ENCODE measurements at places on chromosomes 2 and 18. TPM values are rescaled to one million over a fixed set of nuclear protein-coding genes. Genes with fewer than 3 reads are reported as not detected.

DNA sequence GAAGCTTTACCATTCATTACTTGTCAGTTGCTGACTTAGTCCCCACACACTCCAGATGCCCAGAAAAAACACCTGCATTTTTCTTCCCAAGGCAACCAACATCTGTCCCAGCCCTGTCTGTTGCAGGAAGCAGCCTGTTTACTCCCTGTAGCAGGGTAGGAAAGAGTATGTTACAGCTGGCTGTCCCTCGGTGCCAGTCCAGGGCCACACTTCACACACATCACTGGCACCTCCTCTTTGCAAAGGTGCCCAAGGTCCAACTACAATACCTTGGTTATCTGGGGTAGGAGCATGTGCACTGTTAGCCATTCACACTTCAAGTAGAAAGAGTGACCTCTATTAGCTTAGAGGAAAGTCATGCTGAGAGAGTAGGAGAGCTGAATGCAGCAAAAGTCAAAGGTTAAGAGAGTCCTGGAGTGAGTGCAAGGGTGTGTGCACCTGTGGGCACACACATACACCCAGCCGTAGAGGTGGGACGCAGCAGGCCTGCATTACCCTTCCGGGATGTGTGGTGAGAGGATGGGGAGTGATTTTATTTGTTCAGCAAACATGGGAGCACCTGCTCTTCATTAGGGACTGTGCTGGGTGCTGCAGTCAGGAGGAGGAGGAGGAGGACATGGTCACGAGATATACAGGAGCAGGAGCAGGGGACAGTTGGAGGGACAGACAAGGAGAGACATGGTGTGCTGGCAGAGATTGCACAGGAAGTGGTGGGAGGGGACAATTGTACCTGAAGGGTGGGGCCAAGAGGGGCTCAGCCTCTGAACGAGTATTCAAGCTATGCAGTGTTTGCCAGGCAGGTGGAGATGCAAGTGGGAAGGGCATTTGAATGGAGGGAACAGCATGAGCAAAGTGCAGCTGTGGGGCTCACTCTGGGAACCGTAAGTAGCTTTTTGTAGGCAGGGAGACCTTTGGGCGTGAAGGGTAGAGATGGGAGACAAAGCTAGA, 69.8 kb downstream of the TSN start:
- DNase-seq, result no peak

PMAIP1 gene
- 17.8 TPM for total RNA-seq

SLC20A1 gene
- 227 TPM for total RNA-seq

GAD1 gene
- total RNA-seq, result 1.7 TPM

MDH1B gene
- 1.8 TPM for total RNA-seq

SH3BP4 gene
- total RNA-seq, result 46.5 TPM

- no peak for DNase-seq
Measured at GRCh38 chr2:88416016-88416663, 36.4 kb downstream of the FOXI3 start.

RGPD4 gene
- total RNA-seq, result not detected

QPCT gene
- total RNA-seq, result 14.3 TPM

DNA sequence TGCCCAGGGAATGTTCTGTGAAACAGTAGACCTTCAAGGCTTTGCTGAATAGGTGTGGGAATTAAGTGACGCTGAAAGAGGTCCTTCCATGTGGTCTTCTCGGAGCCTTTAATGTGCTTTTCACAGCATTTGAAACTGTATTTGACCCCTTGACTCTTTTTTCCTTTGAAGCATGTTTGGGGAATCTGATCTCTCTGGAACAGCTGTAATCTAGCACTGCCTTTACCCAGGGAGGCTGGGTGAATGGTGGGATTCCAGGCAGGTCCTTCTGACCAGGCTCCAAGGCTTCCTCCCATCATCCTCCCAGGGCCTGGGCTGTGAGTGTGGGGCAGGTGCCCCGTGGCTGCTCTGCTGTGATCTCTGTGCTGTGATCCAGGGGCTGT, 4.2 kb downstream of the ZAP70 start:
- no peak for DNase-seq

DNA sequence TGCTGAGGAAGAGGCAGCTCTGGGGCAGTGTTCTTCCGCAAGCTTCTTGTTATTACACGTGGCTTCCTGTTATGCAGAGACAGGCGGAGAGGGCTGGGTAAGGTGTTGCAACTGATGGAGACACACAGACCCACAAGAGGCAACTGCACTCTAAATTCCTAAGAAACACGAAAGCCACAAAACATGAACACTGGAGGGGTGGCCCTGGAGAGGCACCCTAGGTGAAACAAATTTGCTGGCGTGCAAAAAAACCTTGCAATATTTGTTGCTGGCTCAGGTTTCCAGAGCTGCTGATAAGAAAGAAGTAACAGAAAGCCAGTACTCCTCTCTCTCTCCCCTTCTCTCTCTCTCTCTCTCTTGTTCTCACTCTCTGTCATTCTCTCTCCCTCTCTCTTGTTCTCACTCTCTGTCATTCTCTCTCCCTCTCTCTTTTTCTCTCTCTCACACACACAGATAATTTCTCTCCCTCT, 31.8 kb downstream of the ARHGAP25 start:
- peak; percentile 65 for DNase-seq

DNA sequence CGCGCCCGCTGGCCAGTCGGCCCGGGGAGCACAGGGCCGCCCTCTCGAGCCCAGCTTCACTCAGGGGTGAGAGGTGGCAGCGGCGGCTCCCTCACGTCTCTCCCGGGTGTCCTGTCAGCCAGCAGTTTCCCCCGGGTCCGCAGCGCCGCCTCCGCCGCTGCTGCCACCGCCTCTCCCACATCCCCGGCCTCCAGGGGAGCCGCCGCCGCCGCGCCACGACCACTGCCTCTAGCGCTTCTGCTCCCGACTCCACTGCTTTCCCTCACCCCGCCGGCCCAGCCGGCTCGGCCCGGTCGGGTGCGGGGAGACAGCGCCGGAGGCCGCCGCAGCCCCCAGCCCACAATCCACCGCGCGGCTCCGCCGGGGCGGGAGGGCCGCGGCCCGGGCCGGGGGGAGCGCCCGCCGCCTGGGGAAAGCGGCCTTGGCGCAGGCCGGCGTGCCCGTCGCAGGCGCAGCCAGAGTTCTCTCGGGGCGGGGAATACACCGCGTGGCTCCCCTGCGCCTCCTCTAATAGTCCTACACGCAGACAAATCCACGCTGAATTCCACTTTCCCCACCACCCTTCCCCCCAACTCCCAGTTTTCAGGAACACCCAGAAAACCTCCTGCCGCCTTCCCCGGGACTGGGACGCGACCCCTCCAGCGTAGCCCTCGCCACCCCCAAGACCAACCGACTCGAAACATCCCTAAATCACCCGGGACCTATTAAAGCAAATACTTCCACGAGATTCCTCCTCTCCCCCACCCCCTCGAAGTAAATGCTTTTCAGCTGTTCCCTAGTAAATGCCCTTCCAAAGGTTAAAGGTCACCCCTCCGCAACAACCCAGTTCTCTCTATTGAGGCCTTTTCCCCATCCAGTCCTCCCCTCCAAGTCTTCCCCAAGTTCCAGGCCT, at the start of gene VPS54:
VPS54 (minus strand) TSS at position 346 of the 892 bp plus-strand sequence. CDS start 35,429 bp downstream, outside the sequence.
- peak; percentile 49 for DNase-seq

- DNase-seq, result no peak
Measured at GRCh38 chr2:203326356-203326755, 1.8 kb upstream of the ABI2 start.

DNA sequence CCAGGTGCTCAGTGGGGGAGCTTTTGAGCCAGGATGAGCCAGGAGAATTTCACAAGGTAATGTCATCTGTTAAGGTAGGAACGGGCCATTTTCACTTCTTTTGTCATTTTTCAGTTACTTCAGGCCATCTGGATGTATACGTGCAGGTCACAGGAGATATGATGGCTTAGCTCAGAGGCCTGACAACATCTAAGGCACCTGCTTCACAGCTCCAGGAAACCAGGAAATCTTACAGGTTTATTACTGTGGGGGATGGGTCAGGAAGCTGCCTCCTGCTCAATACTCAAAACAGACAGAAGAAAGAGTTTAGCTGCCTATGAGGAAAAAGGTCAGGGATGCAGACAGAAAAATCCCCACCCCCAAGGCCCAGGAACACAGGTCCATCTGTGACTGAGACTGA, 364.3 kb upstream of the LRP1B start:
- DNase-seq, result no peak

KCNK3 gene
- total RNA-seq, result 0.08 TPM

DNA sequence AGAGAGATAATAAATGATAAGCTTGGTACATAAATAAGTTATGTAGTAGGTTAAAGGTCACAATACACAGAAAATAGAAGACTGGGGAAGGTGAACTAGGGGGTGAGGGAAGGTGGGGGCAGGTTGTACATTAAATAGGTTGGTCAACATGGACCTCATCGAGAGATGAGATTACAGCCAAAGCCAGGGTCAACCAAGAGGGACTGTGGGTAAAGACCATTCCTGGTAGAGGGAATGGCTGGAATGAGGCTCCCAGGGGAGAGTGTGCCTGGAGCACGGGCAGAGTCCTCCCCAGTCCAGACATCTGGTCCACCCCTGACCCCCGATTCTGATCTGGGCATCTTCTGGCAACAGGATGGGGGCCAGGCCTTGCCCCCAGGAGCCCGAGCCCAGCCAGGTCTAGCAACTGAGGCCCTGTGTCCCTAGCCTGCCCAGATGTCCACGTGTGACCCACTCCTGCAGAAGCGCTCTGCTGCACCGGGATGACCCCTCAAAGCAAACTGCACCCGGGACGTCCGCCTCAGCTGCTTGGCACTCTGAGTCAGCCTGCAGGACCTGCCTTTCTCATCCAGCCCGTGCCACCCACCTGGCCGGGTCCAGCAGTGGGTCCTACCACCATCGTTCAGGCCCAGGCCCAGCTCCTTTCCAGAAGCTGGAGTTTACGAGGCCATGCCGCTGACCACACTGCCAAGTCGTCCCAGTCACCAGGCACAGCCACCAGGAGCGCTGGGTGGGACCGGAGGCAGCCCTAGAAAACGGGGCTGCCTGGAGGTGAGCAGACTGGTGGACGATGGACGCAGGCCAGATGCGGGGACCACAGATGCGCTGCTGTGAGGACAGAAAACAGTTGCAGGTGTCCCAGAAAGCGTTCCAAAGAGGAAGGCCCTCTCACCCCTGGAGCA, 56.2 kb upstream of the ID2 start:
- no peak for DNase-seq

- DNase-seq, result no peak
Measured at GRCh38 chr18:6561420-6561861, 146.7 kb upstream of the L3MBTL4 start.

GRCh38 chr2:192546565-192546964, 351.8 kb upstream of the TMEFF2 start:
- DNase-seq, result peak; percentile 39

DNA sequence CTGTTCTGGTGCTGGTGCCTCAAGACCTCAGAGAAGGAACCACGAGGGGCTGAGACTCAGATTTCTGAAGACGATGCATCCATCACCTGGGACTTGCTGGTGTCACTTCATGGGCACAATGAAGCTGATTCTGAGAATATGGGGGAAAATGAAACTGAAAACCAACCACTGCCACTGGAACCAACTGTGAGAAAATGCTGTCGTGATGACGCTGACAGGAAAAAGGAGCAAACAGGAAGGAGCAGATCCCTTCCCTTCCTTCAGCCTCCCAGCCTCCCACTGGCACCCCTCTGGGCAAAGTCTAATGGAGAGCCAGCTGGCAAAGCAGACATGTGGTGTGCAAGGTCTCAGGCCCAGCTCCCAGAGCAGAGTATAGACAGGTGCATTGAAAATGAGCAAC, 109.7 kb downstream of the FOXI3 start:
- no peak for DNase-seq

GRCh38 chr2:239393941-239394340, 6.9 kb downstream of the HDAC4 start:
- no peak for DNase-seq

- no peak for DNase-seq
Measured at GRCh38 chr18:57150828-57151227, 3.9 kb downstream of the BOD1L2 start.

- DNase-seq, result no peak
Measured at GRCh38 chr2:206940546-206940945, 1.2 kb downstream of the CPO start.

DNA sequence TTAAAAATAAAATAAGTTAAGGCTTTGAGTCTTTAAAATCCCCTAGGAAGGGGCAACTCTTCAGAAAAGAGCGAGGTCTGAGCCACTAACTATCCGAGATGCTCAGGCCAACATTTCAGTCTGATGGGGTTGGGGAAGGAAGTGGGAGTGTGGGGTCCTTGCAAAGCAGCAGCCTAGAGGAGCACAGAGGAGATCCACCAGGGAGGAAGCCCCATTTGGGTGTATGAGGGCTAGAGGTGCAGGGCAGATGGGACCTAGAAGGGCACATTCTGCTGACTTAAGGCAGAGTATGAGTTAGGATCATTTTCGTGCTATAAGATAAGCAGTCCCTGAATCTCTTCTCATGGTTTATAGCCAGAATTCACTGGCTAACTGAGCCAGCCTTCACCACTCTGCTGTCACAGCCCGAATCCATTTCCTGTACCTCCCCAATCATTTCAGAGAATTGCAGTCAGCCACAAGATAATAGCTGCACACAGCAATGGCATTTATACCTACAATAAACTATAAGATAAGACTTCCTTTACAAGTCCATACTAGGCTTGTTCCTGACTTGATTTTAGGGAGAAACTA, 37.0 kb downstream of the MRPL30 start:
- no peak for DNase-seq

All from mammary epithelial cell (primary cell).